Erythroblast (primary cell): ENCODE measurements at places on chromosomes 1 and 21.

DNA sequence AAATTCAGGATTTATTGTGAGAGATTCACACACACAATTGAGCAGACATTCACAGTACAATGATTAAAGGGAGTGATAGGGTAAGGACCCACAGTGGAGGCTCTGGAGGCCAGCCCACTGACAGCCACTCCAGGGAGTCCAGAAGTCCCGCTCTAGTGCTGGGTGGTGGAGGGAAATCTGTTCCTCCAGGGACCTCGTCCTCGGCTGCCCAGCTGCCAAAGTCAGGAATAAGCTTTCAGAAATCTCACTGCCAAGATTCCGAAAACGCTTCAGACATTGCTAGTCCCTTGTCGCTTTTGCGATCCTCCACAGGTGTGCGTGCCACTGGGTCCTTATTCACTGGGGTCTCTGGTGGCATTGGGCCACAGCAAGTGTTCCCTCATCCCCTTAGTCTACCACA is 2.3 kb downstream of the MX1 start:
- DNase-seq: no peak

GRCh38 chr1:173210283-173210682 is 3.2 kb upstream of the TNFSF4 start:
- no peak for DNase-seq

DNA sequence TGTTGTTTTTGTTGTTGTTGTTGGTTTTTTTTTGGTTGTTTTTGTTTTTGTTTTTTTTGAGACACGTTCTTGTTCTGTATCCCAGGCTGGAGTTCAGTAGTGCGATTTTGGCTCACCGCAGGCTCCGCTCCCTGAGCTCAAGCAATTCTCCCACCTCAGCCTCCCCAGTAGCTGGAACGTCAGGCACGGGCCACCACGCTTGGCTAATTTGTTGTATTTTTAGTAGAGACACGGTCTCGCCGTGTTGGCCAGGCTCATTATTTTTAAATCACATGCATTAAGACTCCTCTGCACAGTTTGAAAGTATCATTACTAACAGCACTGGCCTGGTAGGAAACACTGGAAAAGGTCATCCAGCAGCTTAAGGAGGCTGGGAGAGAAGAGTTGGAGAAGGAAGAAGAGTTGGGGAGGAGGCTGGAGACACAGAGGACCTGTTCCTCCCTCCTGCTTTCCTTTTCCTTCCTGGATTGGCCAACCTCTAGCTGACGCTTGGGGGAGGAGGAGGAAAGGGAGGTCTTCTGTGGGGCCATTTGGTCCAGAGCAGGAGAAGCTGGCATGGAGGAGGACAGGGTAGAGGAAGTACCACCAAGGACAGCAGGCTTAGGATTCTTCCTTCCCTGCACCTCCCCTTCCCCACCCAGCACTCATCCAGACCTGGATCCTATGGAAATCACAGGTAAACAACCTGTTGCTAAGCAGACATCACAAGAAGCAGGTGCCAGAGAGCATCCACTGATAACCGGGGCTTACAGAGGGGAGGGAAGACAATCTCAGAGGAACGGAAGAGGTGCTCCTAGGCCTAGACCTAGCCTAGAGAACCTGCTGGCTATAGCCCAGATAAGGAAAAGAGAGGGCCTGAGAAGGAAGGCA is 71.9 kb upstream of the GOLT1A start:
- DNase-seq: no peak

DNA sequence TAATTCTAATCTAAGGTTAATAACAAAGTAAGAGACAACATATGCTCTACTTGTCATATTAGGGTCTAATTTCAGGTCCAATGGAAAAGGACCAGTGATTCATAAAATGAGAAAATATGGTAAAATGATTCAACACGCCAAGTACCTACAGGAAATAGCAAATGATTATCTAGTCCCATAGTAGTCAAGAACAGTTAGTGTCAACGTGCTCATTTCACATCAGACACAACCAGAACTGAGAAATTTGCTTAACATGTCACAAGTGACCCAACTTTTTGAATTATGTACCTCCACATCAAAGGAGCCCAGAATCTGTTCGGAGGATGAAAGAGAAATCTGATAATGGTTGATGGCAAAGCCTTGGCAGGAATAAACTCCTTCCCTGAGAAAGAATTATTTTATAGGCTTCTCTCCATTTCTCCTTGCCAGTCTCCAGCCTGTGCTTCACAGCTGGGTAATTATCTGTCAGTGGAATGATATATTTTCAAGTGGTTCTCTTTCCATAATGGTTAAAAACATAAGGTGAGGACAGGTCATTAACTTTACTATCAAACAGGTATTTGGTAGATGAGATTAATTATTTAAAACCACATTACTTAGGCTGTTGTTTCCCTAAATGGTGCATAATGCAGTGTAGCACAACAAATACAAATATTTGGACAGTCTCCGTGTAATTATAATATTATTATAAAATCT is 83.2 kb downstream of the APP start:
- no peak for DNase-seq

GRCh38 chr1:9346566-9346965 is 53.9 kb downstream of the SPSB1 start:
- no peak for DNase-seq

DNA sequence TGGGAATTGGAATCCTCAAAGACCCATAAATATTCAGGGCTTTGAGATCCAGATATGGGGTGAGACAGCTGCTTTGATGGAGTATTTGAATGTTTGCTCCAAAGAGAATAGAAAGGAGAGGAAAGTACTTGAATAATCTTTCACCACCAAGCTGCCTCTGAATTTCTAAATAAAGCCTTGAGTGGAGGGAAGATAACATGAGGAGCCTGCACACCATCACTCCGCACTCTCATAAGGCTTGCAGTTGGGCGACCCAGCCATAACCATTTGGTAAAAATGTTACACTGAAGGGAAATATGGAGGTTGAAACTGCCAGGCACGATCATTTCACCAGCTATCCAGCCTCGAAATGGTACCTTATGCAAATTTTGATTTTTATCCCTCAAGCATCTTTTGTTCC is 38.4 kb downstream of the VCAM1 start:
- DNase-seq: no peak

DNA sequence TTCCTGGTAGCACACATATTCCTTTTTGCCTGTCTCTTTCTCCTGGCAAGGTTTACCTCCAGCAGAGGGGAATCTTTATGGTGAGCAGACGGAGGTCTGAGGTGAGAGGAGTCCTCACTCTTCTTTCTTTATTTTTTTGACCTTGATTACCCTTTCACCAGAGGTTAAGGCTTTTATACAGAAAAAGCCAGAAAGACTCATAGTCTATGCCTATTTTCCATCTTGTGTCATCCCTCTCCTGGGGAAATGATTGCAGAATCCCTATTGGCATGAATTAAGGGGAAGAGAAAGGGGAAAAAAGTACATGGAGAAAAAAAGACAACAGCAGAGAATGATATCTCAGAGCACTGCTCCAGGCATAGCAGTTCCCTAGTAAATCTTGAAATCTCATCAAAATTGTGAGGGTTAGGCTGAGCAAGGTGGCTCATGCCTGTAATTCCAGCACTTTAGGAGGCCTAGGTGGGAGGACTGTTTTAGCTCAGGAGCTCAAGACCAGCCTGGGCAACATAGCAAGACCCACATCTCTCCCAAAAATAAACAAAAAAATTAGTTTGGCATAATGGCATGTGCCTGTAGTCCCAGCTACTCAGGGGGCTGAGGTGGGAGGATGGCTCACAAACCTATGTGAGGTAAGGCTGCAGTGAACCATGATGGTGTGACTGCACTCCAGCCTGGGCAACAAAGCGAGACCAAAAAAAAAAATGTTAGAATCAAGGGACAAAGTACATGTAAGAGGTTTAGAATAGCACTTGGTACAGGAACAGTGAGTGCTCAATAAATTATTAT is 1.2 kb upstream of the XPR1 start:
- no peak for DNase-seq

DNA sequence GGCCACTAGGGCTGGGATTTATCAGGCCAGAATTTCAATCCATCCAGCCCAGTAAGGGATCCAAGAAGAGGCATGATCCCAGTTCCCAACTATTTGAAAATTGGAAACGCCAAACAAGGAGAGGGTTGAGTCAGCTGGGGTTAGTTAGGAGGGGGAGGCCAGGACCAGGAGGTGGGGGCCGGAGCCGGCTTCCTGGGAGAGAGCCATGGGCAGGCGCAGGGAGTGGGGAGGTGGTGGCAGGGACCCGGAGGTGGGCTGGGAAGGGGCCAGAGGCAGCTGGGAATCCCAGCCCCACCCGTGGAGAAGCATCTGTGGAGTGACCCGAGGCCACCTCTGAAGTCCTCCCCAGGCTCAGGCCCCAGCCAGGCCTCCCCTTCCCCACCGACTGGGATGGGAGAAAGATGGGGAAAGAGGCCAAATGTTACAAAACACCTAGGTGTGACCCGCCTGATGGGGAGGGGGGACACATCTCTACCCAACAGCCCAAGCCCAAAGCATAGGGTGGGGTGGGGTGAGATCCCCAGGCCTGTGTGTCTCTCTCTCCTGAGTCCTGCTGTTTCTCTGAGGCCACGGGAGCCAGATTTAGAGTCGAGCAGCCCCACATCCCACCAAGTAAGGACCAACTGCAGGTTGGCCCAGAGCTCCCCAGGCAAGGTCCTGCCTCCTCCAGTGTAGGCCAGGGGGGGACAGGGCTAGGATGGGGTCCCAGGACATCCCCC is 10.1 kb downstream of the HSPG2 start:
- no peak for DNase-seq

GRCh38 chr1:207948536-207949250 is 37.8 kb upstream of the CD34 start:
- DNase-seq: no peak

GRCh38 chr1:180503280-180503862 is 994 bp upstream of the ACBD6 start:
- peak; percentile 57 for DNase-seq
